ENCODE measurements at places on chromosomes 1 and 21.

GRCh38 chr1:78617615-78618026 lies 2.6 kb upstream of the IFI44L start:
- peak; percentile 74 for DNase-seq

DNA sequence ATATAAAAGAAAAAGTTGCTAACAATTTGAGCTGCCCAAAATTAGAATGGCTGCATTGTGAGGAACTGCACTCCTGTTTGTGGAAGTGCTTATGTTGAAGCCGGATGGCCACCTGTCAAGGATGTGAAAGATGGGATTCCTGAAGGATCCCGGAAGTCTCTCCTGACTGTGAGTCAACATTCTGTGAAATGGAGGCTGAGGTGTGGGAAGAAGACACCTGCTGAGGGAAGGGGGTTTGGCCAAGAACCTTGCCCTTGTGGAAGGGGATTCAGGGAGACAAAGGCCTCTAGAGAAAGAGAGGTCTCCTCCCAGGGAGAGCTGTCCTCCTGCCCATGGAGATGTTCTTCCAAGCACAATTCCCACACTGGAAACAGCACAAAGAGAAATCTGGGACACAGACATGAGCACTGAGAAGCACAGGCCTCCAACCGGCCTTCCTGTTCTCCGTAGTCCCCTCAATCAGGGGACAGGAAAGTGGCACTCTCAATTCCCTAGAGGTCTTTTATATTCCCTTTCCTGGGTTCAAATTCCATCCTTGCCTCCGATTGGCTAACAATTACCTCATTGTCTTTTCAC lies 70.5 kb downstream of the CD2 start:
- DNase-seq = no peak

DNA sequence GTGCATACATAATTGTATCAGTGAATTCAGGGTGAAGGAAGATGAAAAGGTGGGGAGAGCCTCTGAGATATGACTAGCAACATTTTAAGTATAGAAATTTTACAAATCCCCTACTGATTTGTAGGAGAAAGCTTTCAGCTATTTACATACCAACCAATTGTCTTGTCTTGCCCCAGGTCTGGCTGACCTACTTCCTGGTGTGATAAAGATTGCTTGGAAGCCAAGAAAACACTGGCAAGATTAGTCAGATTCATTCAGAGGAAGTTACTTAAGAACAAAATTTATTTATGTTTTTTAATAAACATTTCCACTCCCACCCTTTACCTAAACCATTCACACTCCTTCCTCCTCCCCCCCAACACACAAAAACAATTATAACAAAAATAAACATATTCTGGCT lies 17.5 kb downstream of the PTGS2 start:
- no peak for DNase-seq

GRCh38 chr1:69191335-69191734 lies 376.4 kb upstream of the LRRC7 start:
- DNase-seq = no peak

DNA sequence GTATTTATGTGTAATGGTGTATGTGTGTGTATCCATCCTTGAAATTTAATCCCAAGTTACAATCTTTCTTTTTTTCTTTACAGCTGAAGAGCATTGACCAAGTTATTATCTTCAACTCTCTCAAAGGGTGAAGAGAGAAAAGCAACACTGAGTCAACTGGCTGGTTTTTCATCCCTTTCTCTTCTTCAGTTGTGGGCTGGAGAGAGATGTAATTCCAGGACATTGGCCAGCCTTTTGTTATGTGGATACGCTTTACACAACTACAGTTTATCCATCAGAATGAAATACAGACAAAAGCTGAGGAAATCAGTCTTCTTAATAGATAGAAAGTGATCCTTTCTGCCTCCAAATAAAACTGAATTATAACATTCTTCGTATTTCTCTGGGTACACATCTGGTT lies 357.0 kb upstream of the NCAM2 start:
- no peak for DNase-seq

DNA sequence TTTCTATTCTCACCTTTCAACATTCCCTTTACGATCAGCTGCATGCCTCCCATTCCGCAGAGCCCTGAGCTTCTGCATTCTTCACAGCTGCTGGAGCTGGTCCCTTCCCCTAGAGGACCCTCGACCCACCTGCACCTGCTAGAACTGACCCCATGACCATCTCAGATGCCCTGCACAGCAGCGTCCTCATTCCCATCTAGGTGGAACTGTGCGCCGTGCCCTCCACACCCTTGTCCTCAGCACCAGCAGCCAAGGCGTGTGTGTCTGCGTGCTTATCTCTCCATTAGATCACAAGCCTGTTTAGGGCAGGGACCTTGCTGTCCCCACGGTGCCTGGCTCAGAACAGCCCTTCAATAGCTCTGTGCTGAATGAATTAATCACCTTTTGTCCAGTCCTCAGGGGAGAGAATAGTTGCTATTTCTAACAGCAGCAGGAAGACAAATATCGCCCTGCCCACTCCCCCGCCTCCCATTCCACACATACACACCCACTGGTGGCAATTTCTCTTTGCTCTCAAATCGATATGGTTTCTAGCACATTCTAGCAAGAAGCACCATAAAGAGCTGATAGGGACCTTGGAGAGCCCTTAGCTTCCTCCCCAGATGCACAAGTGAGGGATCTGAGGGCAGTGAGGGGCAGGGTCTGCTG lies 61.7 kb downstream of the KCNN3 start:
- DNase-seq = no peak

DNA sequence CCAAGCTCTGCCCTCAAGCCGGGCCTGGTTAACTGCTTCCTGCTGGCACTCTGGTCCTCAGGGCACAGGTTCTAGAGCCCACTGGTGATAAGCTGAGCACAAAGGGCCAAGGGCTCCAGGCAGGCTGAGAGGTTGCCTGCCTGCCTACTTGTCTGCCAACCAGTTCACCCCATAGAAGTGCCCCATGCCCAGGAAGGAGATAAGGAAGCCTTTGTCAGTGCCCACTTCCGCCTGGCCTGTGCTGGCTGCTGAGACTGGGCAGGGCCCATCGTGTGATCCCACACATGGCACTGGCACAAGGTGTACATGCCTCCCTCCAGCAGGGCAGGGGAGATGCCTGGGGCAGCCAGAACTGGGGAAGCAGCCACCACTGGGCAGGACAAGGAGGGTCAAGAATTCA lies 24.1 kb downstream of the SLC9A1 start:
- DNase-seq = no peak

- DNase-seq = peak; percentile 5
Measured at GRCh38 chr1:37793773-37794371, at the start of gene MANEAL. Gene MANEAL (plus strand): TSS chr1:37793847. CDS start chr1:37794183, 336 bp downstream.

- no peak for DNase-seq
Measured at GRCh38 chr1:90104941-90105538, 110.1 kb downstream of the ZNF326 start.

- no peak for DNase-seq
Measured at GRCh38 chr1:15029786-15030185, 123.8 kb upstream of the TMEM51 start.

DNA sequence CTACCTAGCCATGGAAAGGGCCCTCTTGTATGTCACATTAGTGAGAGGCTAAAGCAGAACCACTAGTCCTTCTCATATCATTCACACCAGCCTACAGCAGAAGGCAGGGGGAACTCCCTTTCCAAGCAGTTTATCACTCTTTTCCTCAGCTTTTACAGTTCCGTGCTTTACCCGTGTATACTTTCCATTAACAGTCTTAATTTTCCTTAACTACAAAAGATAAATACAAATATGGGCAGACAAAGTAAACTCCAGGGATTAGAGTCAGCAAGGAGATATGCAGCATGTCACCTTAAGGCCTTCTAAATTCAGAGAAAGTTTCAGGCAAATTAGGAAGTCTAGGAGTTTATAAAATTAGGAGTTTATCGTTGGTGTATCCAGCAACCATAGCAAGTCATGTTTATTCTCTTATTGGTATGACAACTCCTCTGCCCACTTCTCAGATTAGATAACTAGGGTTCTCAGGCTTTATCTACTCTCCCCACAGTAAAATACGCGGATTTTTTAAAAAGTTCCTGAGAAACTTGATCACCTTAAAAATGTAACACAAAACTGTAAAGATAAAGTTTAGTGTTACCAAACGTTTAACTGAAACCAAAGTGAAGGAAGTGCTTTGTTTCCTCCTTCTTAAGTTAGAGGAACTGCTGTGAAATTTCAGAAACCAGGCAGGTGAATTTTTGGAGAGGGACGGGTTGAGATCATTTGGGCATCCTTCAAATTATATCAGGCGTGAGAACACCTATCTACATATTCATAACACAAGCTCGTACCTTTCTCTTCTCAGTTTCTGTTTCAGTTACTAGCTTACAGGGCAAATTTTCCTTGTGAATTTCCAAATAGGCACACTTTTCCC lies 42.7 kb upstream of the SLC19A2 start:
- DNase-seq = no peak

- DNase-seq = no peak
Measured at GRCh38 chr1:64567426-64568170, 97.7 kb downstream of the CACHD1 start.

DNA sequence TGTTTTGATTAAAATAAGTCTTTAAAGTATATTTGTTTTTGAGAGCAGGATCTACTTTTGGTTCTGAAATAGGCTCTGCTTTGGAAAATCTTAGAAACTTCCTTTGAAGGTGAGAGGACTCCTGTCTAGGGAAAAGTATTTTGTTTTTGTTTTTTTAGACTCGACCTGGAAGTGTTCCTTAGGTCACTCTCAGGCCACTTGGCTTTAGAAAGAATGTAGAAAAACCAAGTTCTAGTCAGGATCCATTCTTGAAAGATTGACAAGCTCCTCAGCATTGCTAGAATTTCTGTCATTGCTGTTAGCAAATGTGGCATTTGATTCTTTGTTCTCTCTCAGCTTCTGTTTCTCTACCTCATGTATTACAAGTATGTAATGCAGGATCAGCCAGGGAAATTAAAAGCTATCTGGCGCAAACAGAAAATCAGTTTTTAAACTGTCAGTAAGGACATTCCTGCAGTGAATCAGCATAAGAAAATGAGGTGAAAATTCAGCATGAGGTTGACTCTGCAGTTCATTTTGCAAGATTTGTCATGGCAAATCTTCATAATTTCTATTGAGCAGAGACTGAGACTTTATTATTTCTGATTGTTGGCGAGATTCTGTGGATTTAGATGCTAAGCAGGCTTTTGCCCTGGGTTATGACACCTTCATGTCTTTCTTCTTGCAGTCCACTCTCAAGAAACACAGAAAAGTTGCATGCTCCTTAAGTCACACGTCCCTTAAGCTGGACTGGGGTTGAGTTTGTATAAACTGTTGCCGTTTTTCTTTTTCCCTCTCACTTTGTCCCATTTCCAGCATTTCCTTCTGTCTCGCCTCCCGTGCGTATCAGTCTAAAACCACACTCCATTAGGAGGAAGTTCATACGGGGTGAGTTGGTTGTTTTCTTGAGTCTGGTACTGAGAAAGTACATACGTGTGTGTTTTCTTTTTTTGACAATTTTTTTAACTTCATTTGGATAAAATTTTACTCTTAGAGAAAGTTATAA lies 12.6 kb downstream of the NTPCR start:
- DNase-seq = no peak

- no peak for DNase-seq
Measured at GRCh38 chr21:44445145-44445812, 10.0 kb upstream of the LRRC3 start.

DNA sequence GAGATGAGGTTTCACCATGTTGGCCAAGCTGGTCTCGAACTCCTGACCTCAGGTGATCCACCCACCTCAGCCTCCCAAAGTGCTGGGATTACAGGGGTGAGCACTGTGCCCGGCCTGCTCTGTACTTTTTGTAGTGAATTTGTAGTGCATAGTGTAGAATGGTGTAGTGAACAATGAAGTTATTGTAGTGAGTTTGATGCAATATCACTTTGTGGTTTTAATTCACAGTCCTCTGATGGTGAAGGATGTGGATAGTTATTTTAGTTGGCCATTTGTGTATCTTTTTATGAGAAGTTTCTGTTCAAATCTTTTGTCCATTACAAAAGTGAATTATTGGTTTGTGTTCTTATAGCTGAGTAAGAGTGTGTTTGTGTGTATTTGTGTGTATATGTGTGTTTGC lies 57.6 kb downstream of the PDE4B start:
- DNase-seq = no peak

GRCh38 chr1:200654660-200655059 lies 15.0 kb downstream of the DDX59 start:
- DNase-seq = no peak

- no peak for DNase-seq
Measured at GRCh38 chr1:110449661-110450651, 993 bp upstream of the PROK1 start.

- no peak for DNase-seq
Measured at GRCh38 chr1:157487096-157487495, 65.2 kb downstream of the FCRL5 start.

DNA sequence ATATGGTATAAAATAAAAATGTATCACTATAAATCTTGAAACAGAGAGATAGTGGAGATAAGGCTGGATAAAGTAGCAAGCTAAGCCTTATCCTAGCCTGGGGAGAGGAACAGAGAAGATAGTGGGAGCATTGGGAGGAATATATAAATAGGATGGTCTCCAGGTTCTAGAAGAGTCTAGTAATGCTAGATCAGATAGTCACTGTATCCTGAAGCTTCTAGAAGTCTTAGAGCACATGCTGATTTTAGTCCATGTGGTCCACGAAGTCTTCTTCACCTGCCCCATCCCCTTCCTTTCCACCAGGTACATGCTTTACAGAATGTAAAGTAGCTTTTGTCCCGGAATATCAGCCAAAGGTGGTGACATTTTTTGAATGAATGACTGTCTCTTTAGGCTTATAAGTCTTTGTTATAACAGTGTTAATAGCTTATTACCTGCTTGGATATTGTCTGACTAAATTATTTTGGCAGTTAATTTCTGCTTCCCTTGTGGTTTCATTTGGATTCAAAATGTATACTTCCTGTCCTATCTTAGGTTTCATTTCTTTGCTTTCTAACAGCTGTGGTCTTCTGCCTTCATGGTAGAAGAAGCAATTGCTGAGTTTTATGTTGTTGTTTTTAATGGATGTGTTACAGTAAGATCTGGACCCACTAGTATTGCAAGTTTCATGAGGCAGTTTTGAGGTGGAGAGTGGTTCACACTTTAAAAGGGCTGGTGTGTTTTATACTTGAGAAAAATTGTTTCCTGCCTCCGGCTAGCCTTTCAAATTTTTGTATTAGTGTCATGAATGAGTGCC lies 5.9 kb downstream of the SMG7 start:
- DNase-seq = no peak

DNA sequence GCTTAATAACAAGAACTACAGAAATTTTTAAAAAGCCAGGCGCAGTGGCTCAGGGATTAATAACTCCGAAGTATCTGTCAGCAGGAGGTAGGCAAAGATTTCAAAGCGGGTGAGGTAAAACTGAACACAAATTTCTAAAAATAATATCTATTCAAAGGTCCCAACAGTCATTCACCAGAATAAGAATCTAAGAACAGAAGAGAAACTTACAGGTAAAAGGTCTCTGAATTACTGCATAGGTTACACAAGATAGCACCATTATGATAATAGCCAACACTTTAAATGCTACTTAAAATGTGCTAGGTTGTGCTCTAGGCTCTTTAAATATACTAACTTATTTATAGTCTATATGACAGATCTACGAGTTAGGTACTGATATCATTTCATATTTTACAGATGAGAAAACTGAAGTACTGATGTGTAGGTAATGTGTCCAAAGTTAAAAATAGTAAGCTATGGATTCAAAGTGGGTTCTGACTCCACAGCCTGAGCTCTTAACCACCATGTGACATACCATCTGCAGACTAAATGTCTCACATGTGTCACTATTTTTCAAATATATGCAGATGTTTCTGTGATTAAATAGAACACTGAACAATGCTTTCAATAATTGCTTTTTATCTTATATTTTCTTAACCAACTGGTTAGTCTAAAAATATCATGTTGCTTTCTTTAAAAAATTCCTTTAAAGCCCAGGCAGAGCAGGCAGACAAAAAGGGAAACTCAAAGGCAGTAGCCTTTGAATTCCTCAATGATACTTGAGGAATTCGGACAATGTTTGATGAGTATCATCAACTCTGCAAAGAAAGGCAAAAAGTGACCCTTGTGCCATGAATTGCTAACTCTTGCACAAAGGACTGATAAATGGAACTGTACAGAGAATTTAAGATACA lies 80.5 kb upstream of the TTC39A start:
- DNase-seq = no peak

Measured in CD8-positive, alpha-beta memory T cell (primary cell).